Stimulated activated effector memory CD8-positive, alpha-beta T cell treated with anti-CD3 and anti-CD28 coated beads, Interleukin-12 subunit alpha, Interleukin-12 subunit beta, amount 100 ng/mL, for 72 hours (primary cell): ENCODE measurements at places on chromosomes 5 and 9.

GRCh38 chr9:3758816-3759576 is 233.2 kb upstream of the RFX3 start:
- no peak for DNase-seq

DNA sequence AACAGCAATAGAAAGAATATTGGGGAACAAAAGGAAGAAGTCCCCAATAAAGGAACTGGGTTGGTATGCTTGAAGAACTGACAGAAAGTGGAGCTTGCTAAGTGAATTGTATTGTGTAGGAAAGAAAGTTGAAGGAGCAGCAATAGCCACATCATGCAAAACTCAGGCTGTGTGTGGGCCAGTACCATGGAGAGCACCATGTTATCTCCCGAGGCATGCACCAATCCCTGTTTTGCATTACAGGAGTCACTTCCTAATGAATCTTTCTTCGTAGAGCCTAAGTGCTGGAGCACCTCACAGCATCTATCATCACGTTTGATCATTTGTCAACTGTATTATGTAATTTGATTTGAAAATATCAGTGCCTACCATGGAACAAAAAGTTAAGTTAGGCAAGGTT is 137.7 kb upstream of the NMUR2 start:
- DNase-seq, result no peak

- no peak for DNase-seq
Observed at GRCh38 chr5:150278916-150279315, 10.7 kb downstream of the CAMK2A start.

DNA sequence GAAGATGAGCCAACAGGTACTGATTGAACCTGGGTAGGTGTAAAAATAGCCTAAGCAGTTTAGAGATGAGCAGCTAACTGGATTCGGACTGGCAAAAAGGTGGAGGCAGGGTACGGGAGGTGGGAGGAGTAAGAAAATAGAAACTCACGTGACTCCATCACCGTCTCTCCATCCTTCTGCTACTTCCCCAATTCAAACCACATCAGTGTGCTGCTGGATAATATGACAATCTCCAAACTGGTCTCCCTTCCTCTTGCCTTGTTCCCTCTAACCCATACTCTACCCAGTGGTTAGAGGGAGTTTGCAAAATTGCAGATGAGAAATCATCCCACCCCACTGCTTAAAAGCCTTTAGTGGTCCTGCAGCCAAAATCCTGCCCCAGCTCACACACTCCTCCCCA is 42.7 kb downstream of the RIGI start:
- no peak for DNase-seq

GRCh38 chr5:178751286-178751685 is 20.8 kb upstream of the ZNF354A start:
- no peak for DNase-seq

DNA sequence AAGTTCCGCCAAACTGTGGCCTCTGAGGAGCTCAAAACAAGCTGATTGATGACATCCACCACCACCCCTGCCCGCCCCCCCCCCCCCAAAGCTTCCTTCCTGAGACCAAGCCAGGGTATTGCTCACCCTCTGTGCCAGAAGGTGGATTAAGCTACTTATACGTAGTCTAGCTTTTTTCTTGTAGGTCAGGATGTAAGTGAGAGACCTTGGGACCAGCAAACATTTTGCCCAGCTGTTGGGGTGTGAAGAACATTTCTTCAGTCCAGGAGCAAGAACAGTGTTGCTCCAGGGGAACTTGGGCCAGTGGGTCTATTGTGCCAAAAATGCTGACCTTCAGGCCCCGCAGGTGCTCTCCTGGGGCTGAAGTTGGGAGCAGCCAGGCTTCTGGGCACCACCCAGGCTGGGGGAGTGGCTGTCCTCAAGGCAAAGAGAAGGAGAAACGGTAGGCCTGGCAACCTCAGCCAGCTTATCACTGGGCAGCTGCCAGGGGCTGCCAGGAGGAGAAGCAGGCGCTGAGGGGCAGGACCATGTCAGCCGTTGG is 18.0 kb downstream of the NEURL1B start:
- DNase-seq, result no peak

GRCh38 chr9:7011395-7012067 is 253.8 kb downstream of the KDM4C start:
- DNase-seq, result no peak

DNA sequence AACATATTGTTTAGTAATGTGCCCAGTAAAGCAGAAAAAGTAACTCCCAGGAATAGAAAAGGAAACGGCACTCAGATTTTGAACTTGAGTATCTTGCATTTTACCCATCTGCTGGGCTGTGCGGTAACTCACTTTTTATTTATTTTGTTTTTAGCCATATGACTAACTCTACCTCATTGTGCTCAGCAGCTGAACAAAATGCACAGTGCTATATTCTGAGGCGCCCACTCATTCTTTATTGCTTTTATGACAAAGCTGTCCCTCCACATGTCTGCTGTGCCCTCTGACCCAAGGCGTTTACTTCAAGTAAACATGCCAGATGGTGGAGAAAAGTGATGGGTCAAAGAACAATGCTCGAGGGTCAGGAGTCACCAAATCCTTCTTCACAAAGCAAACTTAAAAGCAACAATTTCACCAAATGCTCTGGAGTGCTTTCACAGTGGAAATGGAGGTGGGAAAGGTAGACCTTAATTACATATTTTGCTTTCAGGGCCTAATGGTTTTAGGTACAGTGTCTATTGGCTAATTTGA is 215.2 kb upstream of the ELAVL2 start:
- no peak for DNase-seq

DNA sequence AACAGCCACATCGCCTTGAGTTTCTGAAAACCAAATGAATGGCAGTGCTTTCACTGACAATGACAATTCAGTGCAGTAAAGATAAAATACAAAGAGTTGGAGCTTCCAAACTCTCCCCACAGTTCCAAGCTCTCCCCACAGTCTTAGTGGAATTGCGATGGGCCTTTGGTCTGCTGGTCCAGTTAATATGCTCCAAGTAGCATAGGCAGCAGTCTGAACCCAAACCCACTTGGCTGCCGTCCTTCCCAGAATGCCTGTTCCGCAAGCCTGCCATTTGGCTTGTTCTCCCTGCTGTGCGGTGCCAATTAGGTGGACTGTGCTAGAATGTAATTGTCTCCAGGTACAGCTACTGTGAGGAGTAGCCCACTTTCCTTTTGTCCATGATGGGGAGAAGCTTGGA is 250.1 kb downstream of the GOLPH3 start:
- no peak for DNase-seq

GRCh38 chr5:1983919-1984695 is 101.4 kb upstream of the IRX4 start:
- no peak for DNase-seq

DNA sequence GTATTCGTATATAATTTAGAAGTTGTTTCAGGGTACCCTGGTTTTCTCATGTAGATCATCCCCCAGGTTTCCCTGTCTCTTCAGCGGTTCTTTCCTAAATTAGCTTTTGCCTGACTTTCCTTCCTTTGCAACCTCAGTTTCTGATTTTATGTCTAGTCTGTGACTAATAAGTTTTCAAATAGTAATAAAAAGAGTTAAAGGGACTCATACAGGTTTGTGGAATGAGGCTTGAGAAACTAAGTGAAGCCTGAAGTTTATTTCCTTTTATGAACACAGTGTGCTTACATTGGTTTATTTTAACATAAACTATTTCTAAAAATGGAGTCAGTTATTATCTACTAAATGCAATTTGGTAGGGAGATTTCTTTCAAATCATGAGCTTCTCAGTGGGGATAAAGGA is 96.8 kb downstream of the TRIO start:
- DNase-seq, result no peak

- no peak for DNase-seq
Observed at GRCh38 chr5:135993880-135994636, 34.7 kb upstream of the TGFBI start.

DNA sequence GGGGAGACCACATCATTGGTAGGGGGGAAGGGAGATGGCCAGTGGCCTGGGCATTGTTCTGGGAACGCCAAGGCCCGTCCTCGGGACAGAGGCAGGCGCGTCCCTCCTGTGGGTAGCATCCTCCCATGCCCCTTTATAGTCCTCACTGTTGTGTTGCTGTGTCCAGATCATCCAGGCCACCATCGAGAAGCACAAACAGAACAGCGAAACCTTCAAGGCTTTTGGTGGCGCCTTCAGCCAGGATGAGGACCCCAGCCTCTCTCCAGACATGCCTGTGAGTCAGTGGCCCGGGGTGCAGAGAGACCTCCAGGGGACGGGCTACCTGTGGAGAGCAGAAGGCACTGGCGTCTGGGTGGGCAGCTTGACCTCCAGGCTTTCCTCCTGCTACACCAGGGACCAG is 38.4 kb upstream of the SUSD3 start:
- no peak for DNase-seq

GRCh38 chr5:32837211-32837610 is 126.1 kb downstream of the NPR3 start:
- DNase-seq, result no peak

DNA sequence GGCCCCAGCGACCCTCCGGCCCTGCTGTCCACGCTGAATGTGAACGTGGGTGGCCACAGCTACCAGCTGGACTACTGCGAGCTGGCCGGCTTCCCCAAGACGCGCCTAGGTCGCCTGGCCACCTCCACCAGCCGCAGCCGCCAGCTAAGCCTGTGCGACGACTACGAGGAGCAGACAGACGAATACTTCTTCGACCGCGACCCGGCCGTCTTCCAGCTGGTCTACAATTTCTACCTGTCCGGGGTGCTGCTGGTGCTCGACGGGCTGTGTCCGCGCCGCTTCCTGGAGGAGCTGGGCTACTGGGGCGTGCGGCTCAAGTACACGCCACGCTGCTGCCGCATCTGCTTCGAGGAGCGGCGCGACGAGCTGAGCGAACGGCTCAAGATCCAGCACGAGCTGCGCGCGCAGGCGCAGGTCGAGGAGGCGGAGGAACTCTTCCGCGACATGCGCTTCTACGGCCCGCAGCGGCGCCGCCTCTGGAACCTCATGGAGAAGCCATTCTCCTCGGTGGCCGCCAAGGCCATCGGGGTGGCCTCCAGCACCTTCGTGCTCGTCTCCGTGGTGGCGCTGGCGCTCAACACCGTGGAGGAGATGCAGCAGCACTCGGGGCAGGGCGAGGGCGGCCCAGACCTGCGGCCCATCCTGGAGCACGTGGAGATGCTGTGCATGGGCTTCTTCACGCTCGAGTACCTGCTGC is 839 bp downstream of the KCNV2 start:
- DNase-seq, result no peak

DNA sequence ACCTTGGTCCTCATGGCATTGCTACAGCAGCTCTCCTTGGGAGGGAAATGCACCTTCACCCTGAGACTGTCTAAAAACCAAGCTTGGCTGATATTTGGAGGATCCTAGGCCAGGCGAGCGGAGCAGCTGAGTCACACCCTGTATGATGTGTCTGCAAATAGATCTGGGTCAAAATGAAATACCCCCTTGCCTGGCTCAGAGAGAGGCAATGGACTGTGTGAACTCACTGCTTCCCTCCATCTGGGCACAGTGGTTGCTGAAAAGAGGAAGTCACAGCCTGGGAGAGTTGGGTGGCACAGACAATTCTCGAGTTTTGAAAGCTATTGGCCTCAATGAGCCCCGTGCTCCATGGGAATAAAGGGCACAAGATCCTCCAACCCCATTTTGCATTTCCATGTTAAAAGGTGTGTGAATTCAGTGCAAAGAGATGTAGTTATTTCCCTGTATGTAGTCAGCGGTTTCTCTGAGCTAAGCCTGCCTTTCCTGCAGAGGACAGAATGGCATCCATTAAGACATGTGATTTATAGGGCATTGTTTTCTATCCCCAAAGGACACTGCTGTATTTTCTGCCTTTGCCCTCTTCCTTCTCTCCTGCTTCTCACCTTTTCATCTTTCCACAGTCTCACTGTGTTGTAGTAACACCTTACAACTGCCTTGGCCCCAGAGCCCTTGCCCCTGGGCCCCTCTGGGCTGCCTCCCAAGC is 177.2 kb downstream of the GADD45G start:
- no peak for DNase-seq

DNA sequence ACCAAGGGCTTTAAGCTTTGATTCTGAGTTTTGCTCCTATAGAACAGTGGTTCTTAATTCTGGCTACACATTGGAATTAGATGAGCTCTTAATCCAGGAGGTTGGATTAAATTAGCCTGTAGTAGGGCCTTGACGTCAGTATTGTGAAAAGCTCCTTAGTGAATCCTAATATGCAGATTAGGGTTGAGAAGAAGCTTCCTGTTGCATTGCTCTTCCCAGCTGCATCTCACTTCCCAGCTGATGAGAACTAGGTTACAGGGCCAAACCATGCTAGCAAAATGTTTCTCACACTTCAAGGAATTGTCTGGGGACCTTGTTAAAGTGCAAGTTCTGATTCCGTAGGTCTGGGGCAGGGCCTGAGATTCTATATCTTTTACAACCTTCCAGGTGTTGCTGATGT is 300.0 kb downstream of the ZSWIM6 start:
- no peak for DNase-seq

DNA sequence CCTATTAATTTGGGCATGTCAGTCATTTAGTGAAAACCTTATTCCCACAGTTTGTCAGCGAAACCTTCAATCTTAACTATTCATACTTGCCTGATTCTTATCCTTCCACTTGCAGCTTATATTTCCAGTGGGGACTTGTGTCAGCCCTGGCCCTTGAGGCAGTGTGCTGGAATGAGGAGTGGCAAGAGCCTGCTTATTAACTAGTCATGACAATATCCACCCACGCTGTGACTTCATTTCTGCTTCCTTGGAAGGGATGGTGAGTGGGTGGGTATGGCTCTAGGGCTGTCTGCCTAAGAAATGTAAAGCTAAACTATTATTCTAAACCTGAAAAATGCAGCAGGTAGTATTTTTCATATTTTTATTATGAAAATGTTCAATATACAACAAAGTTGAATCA is 34.0 kb upstream of the LURAP1L start:
- no peak for DNase-seq

GRCh38 chr5:66207800-66208561 is 63.9 kb downstream of the SREK1 start:
- DNase-seq, result no peak

- DNase-seq, result no peak
Observed at GRCh38 chr5:2847608-2848007, 96.1 kb upstream of the IRX2 start.

DNA sequence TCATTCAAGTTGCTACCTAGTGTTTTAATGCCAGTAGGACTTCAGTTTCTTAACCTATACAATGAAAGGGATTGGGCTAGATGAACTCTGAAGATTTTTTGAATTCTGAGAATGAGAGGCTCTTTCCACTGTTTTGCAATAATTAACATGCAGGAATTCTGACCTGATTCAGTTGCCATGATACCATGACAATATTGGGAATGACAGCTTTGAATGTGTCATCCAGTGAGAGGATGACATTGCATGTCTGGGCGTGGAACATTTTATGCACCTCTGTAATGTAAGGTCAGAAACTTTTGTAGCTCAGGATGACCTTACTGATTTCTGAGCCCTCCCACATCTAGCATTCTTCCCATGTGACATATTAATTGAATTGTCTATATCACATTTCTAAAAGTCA is 30.6 kb upstream of the SPINK5 start:
- no peak for DNase-seq
